ENCODE measurements at places on chromosomes 5 and 9.
A peak's percentile ranks its signal among the peaks of the same experiment; 100 is the strongest.

DNA sequence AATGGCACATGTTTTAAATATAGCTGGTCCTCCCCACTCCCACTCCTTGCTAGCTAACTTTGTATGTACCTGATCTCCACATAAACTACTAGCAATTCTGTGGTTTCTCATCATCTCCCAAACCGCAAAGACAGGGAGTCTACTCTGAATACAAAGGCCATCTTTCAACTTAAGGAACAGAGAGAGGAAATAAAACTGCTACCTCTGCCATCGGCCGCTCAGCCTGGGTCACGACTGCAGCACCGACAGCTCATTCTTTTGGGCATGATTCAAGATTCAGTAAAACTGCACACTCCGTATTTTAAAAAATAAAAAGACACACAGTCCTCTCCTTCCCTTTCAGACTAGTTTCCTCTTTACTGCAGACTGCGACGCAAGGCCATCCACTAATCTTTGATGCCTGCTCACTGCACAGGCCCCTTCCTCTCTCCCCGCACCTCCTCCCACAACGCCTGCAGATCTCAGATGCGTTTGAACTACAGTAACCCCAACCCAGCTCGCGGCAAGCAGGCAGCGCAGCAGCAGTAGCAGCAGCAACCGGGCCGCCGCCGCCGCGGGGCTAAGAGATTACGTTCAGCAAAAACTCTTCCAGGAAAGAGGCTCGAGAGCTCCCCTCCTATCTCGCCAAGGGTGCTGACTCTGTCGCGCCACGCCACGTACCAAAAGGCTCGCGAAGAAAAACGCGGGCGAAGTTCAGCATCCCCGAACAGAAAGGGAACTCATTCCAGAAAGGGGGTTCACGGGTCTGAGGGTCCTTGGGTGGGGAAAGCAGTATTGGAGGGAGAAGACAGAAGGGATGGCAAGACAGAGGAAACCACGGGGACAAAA, 1.5 kb downstream of the RNF145 start:
- peak; percentile 80 for DNase-seq

DNA sequence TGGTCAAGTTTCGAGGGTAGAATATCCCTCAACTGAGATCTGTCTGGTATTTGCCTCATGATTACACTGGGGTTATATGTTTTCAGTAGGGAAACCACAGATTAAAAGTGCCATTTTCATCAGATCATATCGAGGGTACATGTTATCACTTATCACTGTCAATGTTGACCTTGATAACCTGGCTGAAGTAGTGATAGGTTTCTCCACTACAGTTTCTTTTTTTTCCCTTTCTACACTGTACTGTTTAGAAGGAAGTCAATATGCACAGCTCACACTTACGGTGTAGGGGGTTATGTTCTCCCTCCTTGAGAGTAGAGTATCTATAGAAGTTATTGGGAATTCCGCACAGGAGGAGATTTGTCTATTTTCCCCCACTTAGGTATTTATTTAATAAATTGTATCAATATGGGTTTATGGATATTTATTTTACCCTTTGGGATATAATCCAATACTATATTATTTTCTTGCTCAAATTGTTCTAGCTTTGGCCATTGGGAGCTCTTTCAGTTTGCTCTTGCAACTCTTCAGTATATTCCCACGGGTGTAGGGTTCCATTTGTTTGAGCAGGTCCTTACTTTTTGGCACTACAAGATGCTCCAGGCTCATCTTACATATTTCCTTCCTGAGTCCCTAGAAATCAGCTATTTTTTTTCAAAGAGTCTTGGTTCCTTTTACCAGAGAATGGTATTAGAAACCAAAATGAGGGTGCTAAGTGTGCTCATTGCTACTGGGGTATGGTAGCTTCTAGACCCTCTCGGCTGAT, 444.5 kb downstream of the RAB3C start:
- no peak for DNase-seq

DNA sequence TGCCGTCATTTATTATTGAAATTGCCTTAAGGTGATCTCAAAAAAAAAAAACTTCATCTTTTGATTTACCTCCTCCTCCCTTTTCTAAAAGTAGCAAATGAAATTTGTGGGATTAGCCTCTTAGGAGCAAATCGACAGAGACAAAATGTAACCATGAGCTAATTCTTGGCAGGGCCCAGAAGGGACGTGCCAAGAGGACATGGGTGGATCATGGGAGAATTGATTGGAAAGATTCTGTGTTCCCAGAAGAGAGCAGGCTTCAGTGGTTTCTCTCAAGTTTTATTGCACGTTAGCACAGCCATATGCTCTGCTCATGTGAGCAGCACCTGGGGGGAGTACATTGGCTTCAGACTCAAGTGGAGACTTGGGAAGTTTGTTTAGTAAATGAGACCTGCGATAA, 394.6 kb downstream of the ELAVL2 start:
- no peak for DNase-seq

DNA sequence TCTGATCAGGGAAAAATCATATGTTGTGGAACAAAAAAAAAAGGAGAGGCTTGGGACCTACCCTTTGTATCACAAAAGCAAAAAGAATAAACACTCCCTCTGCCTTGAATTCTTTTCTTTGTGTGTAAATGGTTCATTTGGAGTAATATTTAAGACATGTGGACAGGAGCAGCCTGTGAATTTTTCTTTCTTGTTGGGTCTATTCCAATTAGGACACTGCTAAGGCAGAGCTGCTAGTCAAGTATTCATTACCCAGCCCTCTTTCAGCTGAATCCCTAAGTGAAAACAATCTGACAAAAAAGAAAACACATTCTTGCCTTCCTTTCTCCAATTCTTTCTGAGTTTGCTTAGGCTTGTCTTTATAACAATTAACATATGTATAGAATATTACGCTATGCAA, 330.0 kb downstream of the EBF1 start:
- no peak for DNase-seq

DNA sequence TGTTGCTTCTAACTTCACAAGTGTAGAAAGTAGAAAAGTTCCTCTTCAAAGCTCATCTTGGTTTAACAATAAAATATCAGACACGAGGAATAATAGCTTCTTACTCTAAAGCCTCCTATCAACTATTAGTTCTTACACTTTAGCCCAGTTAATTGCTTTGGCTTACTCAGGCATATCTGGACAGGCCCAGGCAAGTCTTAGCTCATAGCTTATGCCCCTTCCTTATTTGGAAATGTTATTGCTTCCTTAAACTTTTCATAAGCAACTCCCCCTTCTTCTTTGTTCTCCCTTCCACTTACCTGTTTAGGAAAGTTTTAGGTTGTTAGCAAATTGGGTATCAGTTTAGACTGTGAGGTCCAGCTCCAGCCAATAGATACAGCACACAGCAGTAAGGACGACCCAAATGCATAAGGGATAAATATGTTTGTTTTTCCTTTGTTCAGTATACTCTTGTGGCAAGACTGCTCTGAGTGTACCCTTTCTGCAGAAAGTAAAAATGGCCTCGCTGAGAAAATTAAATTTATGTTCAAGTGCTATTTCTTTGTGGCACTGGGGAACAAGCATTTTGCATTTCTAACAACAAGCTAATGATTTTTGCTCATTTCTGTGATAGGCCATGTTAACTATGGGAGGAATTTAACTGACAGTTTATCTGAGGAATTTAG, 162.1 kb downstream of the SMC2 start:
- no peak for DNase-seq

DNA sequence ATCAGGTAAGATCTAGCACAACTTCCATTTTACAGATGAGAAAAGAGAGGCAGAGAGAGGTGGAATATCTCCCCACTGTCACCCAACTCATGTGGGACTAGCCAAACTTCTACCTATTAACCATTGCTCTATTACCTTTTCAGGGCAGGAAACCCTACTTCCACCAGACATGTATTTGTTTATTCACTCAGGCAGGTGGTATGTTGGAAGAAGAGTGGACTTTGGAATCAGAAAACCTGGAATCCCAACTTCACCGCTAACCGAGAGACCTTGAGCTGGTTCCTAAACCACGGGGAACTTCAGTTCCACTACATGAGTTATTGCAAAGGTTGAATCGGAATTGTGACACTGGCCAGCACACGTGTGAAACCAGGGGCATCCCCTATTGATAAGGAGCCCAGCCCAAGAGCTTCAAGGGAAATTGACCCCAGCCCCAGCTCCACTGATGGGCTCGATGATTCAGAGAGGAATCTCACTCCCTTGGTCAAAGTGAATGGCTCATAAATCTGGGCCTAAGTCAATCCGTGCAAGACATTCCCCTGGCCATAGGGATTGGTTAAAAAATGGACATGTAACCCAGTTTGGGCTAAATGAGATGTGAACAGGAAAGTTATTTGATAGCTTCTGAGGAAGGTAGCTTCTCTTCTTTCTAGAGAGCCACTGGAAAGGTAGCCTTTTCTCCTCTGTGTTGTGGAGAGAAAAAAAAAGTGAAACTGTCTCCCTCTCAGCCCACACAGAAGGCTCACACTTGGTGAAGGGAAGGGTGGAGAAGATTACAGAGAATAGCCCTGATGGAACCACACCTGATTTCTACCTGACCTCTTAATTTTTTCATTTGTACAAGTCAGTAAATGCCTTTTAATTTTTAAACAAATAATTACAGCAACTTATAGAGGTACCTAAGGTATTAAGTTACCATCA, 5.5 kb upstream of the GLIS3 start:
- no peak for DNase-seq

- no peak for DNase-seq
Observed at GRCh38 chr9:132912131-132912530, 32.3 kb downstream of the TSC1 start.

GRCh38 chr5:144195448-144195847, 24.8 kb downstream of the KCTD16 start:
- DNase-seq, result no peak

- DNase-seq, result no peak
Observed at GRCh38 chr5:114055318-114056184, 306.3 kb upstream of the KCNN2 start.

GRCh38 chr9:88322906-88323566, 65.2 kb upstream of the SPIN1 start:
- DNase-seq, result peak; percentile 33

DNA sequence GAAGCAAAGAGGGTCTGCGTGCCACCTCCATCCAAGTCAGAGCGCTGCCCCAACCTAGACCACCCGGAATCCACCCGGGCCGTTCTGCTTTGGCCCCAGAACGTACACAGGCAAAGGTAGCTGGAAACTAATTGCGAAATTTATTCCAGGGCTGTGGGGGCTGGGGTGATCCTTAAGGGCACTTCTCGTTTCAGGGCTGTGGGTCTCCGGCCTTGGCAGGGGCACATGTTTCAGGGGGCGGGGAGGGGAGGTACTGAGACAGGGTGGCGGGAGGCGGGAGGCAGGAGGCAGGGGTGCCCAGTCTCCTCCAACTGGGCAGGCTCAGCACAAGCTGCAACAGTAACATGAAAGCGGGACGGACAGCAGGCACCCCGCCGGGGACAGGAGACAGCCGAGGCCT, 26.1 kb downstream of the NR5A1 start:
- no peak for DNase-seq

DNA sequence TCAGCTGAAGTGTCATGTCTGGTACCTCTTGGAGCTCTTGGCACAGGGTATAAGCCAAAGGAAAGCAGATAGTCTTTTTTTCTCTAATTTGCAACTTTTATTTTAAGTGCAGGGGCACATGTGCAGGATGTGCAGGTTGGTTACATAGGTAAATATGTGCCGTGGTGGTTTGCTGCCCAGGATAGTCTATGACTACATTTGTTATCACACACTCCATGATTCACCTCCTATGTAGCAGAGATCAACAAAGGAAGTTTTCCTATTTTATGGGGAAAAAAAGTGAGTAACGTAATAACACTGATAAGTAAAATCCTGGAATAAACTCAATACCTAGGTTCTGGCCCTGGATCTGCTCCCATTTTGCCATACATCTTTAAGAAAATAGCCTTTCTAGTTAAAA, 234.6 kb downstream of the CAAP1 start:
- DNase-seq, result no peak

DNA sequence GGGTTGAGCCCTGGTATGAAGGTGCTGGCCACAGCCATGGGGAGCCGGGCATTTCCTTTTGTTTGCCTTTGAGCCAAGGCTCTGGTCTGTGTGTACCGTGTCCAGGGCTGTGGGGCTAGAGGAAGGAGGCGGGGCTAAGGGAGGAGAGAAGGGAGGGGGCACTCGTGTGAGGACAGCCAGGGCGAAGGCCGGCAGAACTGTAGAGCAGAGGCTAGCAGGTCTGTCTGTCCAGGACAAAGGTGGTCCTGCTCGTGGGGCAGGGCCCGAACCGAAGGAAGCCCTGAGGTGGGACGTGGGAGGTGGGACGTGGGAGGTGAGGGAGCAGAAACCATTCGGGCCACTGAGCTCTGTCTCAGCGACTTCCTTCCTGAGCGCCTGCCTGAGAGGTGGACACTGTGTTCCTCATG, 41.3 kb upstream of the TESK1 start:
- no peak for DNase-seq

- no peak for DNase-seq
Observed at GRCh38 chr5:154478752-154479159, 729 bp upstream of the HAND1 start.

DNA sequence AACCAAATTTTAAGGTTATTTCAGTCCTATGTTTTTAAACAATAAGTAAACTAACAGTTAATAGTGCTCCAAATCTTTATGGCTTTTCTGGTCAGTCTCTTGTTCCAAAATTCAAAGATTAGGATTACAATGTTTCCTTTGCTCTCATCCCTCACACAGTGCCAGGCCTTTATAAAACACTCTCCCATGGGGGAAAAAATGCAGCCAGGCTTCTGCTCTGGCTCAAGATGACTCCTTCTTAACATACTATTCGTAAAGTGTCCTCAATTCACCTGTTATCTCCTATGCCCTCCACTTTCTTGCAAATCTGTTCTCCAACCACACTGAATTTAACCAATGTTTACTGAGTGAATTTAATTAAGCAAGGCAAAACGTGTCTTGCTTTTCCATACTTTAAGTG, 1.4 kb downstream of the CEP120 start:
- no peak for DNase-seq

GRCh38 chr5:4942831-4943178, 197.3 kb upstream of the ADAMTS16 start:
- DNase-seq, result no peak

- DNase-seq, result no peak
Observed at GRCh38 chr9:129102791-129103594, 7.6 kb downstream of the CRAT start.

GRCh38 chr9:116605060-116605459, 82.0 kb upstream of the TRIM32 start:
- no peak for DNase-seq

- DNase-seq, result no peak
Observed at GRCh38 chr9:69623276-69623675, 48.9 kb downstream of the APBA1 start.
